Thymus (tissue), 14 donors: ENCODE measurements at places on chromosomes 12 and 14. TPM values are rescaled to one million over a fixed set of nuclear protein-coding genes. Genes with fewer than 3 reads are reported as not detected.

GRCh38 chr12:74535536-74535935 is 2.1 kb upstream of the ATXN7L3B start:
- no peak for DNase-seq

DNA sequence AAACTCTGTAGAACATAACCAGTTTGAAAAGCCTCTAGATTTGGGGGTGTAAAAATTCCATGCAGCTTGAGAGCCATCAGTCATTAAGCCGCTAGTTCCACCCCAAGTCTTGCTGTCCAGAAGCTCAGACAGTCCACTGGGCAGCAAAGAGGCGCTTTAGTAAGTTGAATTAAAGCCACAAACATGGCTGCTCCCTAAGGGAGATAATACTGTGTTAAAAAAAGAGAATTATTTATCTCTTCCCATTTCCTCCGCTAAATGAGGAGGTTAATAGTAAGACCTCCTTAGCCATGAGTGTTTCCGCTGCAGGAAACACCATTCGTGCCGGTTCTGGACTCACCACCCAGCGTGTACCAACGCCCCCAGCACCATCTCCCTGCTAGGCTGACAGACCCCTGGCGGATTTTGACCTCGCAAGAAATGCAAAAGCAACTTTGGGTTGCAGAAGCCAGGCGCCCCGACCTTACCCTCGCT is 536 bp downstream of the TM7SF3 start:
- no peak for DNase-seq

The KCNH3 gene
- total RNA-seq: 1.4 TPM

The ZNF641 gene
- total RNA-seq: 23.0 TPM

DNA sequence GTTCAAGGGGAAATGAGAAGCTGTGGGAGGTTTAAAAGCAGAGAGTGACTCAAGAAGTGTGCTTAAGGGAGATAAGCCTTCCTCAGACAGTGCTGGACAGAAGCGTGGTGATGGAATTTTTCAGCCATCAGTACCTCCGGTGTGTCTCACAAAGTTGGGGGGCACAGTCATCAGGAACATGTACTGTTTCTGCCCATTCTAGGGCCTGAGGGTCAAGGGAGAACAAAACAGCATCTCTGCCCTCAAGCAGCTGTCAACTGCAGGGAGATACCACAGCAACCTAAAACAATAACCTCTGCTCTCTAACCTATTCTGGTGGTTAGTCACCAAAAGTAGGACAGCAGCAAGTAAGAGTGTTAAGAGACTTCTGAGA is 2.0 kb upstream of the STON2 start:
- no peak for DNase-seq

DNA sequence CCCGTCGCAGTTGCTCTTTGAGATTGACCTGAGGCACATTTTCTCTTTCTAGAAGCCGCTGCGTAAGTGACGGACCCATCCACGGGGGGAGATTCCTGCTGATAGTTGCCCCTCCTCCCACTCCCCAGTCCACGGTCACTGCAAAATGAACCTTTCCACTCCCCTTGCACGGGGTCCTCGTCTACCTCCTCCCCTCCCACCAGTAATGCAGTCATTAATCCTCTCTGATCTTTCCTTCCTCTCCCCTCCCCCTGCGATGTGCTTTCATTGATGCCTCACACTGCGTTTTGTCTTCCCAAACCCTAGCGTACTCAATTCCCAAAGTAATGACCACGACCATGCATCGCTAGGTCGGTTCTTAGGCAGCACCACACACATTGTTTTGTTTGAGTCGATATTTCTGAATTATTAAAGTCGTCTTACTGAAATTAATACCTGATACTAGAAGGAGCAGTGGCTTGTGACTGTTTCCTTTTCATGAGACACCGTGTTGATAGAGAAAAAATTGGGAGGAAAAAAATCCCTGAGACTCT is 857 bp downstream of the ETNK1 start:
- peak; percentile 26 for DNase-seq

GRCh38 chr14:99136047-99136400 is 136.0 kb downstream of the BCL11B start:
- no peak for DNase-seq

The CFAP251 gene
- total RNA-seq: 1.2 TPM

DNA sequence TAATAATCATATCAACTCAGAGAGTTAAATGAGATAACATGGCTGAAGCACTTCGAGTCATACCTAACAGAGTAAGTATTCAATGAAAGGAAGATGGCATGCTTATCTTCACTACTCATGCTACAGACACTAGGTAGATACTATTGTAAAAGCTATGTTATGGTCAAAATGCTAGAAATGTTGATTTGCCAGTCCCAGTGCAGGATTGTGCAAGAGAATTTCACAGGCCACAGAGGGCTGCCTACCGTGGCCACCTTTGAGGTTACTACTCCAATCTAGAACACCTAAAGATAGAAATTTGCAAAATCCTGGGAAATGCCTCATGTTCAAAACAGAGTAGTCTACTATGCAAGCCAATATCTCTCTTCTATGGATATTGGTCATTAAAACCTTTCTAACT is 75.3 kb upstream of the PLEKHG7 start:
- no peak for DNase-seq

The TAS2R42 gene
- total RNA-seq: 0.09 TPM

DNA sequence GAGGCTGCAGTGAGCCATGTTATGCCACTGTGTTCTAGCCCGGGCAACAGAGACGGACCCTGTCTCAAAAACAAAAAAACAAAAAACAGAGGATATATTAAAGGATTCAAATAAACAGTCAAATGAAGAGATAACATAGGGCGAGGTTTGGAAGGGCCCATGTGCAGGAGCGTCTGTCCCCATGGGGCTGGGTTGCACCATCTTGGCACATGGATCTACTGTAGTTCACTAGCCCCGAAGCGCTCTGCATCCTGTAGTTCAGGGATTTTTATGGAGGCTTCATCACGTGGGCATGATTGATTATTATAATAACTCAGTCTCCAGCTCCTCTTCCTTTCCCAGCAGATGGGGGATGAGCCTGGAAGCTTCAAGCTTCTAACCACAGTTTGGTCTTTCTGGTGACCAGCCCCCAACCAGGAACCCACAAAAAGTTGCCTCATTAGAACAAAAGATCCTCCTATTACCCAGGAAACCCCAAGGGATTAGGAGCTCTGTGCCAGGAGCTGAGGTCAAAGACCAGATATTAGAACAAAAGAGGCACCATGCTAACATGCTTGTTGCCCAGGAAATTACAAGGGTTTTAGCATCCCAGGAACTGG is 59.9 kb downstream of the HCAR2 start:
- DNase-seq: no peak

The KLRB1 gene
- total RNA-seq: 22.6 TPM

The CAPS2 gene
- 1.8 TPM for total RNA-seq

DNA sequence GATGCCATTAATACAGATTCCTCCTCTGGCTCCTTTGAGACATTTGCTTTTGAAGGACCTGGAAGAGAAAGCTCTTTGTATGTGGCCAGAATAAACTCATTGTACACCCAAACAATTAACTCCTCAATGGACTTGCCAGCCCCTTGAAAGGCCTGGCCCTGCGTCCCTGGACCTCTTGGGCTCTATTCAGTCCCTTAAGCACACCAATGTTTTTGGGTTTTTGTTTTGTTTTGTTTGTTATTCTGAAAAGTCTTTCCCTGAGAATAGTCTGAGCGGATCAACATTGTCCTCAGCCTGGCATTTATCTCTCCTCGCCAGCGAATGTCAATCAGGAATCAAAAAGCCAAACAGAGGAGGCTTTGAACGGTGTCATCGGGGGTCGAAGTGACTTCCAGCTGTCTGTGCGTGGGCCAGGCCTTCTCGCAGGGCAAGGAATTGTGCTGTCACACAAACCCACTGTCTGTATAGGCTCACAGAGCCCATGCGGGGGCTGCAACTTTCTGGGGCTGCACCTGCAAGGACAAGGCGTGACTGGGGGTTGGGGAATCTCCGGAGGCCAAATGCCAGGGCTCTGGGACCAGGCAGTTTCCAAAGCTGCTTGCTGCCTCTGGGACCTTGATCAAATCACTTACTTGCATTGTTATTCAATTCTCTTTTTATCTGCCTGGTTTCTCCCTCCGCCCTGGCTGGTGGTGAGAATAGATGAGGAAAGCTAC is 108.3 kb downstream of the SMOC1 start:
- no peak for DNase-seq

GRCh38 chr12:8596561-8596960 is 16.1 kb downstream of the AICDA start:
- DNase-seq: no peak
